Activated naive CD4-positive, alpha-beta T cell treated with anti-CD3 and anti-CD28 coated beads, Interleukin-2, amount 50 U/mL, for 72 hours (primary cell): ENCODE measurements at places on chromosomes 3 and 15.
A peak's percentile ranks its signal among the peaks of the same experiment; 100 is the strongest.

DNA sequence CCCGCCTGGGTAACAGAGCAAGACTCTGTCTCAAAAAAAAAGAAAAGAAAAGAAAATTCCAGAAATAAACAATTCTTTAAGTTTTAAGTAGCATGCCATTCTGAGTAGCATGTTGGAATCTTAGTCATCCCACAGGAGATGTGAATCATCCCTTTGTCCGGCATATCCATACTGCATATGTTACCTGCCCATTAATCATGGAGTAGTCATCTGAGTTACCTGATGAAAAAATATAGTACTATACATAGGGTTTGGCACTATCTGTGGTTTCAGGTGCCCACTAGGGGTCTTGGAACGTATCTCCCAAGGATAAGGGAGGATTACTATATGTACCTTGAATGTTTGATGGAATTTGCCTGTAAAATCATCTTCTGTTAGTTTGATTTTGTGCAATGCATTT is 6.3 kb upstream of the CCR4 start:
- DNase-seq: no peak

DNA sequence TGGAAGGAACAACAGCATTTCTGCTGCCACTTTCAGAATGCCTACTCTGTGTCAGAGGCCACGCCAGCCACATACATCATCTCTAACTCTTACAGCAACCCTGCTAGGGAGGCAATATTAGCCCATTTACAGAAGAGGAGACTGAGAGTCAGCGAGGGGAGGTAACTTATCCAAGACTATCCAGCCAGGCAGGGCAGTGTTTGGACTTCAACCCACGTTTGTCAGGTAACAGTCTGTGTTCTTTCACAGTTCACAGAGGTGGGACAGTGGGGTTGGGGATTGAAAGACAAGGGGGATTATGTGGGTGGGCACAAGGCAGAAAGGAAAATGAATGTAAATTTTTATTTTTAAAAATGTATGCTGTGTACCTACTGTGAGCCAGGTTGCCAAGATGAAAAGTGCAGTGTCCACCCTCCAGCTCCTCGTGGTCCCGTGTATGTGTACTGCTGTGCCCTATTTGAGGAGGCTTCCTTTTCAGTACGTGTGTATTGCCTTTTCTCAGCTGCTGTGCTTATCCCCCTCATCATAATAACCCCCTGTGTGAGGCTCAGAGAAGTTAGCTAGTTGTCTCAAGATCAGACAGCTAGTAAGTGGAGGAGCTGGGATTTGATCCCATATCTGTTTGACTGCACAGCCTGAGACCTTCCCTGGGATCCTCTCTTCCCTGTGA is 16.5 kb upstream of the ATP2B2 start:
- peak; percentile 18 for DNase-seq

- DNase-seq: no peak
Measured at GRCh38 chr15:97941572-97941971, 18.9 kb upstream of the ARRDC4 start.

DNA sequence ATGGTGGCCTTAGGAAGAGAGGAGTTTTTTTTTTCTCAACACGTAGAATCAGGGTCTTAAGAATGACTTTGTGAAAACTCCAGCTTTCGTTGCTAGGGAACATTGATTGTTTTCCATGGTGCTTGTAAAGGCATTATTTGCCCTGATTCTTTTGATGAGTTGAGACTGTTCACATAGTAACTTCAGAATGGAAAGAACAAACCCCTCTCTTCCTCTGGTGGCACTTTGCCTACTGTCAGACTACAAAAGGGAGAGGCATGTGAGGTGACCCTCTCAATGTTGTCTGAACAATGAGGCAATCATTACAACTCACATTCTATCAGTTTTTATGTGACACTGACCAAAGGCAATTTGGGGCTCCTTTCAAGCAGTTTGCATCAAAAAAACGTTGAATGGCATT is 477.8 kb downstream of the FGF12 start:
- no peak for DNase-seq

GRCh38 chr15:91357011-91357410 is 257.0 kb downstream of the SV2B start:
- no peak for DNase-seq

DNA sequence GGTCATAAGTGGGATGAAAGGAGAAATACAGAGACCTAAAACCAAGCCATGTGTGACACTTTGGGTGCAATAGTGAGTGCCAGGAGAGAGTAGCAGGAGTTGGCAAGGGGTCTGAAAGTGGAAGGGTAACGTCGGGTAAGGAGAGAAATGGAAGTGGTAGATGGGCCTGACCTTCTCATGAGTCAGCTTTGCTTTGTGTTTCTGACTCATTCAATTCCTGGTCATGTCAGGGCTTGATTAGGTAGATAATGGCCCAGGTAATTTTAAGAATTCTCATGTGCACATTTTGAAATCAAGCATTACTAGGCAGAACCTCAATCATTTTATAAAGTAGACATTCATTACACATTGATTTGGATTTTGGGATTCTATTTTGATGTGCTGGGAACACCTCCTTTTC is 262.5 kb downstream of the SOX2 start:
- no peak for DNase-seq

- DNase-seq: no peak
Measured at GRCh38 chr3:107294117-107294516, 83.1 kb upstream of the CCDC54 start.

DNA sequence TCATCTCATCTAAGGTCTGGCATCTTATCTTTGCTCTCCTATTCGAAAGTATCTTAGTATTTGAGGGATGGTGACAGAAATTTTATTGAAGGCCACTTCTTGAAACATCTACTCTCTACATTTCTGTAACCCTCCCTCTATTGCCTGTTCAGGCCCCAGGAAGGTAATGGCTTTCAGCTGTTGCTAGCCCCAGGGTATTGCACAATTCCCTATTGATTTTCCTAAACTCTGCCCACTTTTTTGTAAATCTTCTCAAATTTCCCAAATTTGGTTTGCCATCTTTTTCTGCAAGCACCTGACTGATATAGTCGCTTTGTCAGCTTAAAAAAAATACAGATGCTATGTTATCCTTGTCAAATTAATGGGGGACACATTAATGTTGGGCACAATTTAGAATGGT is 242.1 kb downstream of the RAP2B start:
- no peak for DNase-seq

DNA sequence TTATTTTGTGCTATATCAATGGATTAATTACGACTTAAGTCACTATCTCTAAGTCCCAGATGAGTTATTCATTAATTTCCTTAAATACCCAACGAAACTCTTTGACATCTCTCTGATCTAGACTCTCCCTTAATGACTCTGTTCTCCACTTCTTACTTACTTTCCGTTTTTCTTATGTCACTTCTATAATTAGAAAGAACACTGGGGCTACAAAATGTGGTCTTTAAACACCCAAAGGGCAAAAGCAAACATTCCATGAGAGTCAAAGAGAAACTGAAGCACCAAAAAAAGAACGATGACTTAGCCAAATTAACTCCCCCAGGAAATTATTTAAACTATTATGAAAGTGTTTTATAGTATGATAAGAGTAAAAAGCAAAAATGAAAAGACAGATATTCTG is 166.4 kb upstream of the UBE2E2 start:
- no peak for DNase-seq

DNA sequence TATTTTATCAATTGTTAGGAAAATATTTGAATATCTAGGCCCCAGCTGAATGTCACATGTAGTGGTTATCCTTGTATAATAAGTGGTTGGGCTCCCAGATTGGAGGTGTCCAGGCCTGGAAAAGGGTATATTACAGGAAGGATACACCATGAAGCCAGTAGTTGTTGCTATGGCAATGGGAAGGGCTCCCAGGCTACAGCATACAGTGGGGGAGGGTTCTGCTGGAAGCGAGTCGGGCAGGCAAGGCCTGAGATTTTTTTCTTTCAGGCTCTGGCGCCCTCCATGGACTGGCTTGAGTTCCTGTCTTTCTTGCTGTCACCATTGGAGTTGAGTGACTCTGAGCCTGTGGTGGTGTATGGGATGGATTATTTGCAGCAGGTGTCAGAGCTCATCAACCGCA is 8.9 kb downstream of the ECE2 start:
- DNase-seq: peak; percentile 34

- DNase-seq: no peak
Measured at GRCh38 chr15:65888981-65889380, 19.7 kb downstream of the RAB11A start.

DNA sequence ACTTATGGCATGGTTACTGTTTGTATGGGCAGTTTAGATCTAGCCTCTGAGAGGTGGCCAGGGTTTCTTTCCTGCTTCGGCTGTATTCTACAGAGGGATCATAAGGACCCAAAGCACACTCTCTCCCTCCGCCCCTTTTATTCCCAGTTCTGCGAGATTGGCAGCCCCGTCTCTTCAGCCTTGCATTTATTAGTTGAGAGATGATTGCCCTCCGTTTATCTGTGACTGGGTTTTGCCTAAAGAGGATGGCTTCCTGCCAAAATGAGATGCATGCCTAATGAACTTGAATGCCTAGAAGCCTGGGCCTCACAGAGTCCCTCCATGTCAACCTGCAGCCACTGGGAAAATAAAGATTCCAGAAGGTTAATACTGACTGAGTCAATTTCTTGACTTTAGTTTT is 97.1 kb upstream of the CHL1 start:
- DNase-seq: no peak

DNA sequence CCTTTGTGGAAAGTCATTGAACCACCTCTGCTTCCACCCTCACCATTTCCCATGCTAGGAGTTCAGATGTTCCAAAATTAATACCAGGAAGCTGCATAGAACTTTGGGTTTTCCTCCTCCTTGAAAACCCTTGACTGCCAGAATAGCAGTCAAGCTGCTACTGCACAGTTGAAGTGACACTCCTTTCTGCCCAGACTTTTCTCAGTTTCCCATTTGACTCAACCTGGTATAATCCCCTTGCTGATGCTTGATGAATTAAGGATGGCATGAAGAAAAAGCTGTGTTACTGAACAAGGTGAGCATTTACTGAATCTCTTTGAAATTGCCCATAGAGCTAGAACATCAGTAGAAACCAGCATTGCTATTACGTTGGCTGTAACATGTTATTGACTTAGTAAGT is 286.0 kb downstream of the EDEM1 start:
- DNase-seq: no peak

DNA sequence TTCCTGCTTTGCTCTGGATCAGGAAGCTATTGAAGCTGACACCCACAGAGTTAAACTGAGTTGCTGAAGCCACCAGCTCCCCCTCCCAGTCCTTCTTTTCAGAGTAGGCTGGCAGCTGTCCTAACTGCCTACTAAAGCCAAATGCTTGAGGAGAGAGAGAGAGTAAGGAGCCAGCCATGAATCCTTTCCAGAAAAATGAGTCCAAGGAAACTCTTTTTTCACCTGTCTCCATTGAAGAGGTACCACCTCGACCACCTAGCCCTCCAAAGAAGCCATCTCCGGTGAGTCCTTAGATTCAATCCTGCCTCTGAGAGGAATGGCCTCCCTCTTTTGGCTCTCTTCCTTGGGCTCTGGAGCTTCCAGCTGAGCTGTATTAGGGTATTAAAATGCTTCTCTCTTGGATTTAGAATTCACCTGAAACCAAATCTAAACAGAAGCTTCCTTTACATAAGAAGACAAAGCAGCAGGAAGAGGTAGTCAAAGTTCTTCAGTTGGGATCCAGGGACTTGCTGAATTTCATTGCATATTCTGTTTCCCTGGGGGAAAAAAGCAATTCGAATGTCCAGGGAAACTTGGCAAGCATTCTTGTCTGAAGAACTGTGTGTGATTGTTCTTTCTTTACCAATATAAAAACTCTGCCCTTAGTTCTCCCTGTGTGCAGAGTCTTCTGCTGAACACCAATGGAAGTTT is at the start of gene SLC15A2:
Gene SLC15A2, plus strand, starts transcription at position 101 of the 690 bp plus-strand sequence. Its CDS starts 76 bp downstream, at position 177.
- DNase-seq: no peak

DNA sequence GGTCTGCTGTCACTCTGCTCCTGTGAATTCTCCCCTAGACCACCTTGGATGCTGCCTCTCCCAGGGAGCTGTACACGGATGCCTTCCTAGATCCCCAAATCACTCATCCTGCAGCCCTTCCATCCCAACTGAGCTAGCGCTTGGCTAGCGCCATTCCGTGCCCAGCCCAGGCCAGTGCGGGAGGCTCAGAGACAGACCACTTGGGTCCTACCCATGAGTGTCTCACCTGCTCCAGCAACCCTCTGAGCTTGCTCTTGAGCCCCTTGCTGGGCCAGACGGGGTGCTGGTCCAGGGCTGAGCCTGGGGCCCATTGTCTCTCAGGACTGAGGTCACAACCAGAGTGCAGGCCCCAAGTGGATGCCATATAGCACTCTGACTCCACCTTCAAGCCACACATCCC is 17.7 kb downstream of the SH2D7 start:
- no peak for DNase-seq

GRCh38 chr3:27456554-27456953 is 27.6 kb downstream of the SLC4A7 start:
- no peak for DNase-seq

DNA sequence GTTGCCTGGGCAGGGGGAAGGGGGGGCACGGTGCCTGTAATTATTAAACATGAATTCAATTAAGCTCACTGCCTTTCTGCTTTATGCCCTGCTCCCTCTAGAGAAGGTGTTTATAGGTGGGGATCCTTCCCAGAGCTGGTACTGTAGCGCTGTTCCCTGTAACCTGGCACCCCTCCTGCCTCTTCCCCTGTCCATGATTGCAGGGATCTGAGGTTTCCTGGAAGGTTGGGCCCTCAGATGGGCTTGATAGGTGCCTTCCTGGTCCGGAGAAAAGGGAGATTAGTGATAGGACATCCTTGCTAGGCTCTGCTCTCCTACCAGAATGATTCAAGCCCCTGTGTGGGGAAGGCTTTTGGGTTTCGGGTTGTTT is 2.1 kb upstream of the FAM131A start:
- DNase-seq: no peak

DNA sequence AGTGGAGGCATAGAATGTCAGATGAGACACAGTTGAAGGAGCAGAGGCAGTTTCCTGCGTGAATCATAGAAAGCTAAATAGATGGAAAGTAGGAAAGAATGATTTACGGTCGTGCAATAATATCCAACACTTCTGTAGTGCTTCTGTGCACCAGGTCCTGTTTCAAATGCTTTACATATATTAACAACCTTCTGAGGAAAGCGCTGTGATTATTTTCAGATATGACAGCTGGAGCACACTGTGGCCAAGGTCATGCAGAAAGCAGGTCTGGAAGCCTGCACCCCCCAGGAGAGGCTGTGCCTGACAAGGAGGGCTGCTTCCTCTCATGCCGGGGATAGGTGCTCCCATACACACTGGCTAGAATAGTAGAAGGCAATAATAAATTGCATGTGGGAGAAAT is 104.5 kb downstream of the CHRNA7 start:
- no peak for DNase-seq

DNA sequence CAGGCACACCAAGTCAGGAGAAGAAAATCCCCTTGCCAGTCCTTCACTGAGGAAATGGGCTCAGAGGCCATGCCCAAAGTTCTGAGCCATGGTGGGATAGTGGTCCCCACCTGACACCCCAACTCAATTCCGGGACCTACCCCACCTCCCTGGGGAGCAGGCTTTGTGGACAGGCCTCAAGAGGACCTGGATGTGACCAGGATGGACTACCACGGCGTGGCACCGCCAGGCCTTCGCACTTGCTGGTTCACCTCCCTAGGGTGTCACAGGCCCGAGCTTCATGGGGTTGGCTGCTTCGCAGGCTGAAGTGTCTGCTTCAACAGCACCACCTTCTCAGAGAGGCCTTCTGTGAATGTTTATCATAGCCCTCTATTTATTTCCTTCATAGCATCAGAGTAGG is 31.7 kb downstream of the POC1A start:
- DNase-seq: no peak

- DNase-seq: no peak
Measured at GRCh38 chr3:196414469-196414868, 17.8 kb downstream of the UBXN7 start.
